KBM-7 (cell line): ENCODE measurements at places on chromosomes 7 and 10.

DNA sequence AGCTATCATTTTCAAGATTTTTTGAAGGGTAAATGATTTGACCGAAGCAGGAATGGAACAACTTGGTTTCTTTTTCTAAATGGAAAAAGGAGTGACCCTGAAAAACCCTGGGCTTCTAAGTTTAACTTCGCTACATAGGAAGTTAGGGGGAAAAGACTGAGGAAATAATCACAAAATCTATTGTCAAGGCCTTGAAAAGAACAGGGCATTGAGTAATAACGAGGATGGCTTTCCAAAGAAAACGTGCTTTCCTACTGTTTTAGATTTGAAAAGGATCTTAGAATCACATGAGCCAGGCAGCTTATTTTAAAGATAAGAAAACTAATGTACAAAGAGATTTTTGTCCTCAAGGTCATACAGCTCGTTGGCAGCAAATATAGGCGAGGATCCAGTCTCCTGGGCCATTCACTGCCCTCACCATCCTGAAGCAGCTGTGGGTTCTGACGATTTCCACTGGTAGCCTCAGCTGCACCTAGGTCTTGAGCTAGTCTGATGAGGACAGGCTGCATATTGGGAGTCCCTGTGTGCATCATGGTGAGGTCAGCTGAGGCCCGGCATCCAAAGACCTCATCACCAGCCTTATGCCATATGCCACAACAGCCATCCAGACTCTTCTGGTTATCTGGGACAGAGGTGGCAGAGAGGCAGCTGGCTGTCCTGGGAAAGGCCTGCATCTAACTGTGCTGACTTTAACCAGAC is 384.7 kb upstream of the NRP1 start:
- no peak for DNase-seq

DNA sequence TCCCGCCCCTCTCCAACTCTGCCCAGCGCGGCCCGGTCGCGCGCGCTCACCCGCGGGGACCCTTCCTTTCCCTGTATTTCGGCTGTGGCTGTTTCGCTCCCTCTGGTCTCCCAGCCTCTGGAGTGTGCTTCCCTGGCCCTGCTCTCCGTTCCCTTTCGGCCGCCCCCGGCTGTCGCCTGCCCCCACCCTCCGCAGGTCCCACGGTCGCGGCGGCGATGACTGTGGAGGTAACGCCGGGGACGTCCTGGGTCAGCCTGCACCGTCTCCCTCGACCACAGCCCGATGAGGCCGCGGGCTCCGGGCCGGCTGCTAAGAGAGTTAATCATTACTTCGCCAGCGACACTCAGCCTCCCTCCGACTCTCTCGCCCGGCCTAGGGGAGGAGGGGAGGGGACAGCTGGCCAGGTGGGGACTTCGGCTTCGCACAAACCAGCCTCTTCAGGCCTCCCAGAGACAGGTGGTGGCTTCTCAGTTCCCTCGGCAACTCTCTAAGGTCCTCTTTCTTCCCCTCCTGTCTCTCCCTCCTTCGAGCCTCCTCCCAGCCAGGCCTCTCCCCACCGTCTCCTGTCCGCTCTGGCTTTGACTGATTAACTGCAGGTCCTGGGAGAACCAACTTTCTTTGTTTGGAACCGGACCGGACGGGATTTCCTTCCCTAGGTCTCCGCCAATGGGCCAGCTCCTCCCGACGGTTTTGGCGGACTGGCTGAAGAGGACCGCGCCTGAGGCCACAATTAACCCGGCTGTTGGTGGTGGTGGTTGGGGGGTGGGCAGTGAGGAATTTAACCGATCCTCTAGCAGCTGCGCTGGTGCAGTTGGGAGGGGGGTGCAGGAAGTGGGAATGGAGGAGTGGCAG is 5.6 kb upstream of the PAX2 start:
- DNase-seq, result no peak

- DNase-seq, result no peak
These were observed 9.5 kb upstream of the ADAM12 start for GRCh38 chr10:126397640-126398382.

DNA sequence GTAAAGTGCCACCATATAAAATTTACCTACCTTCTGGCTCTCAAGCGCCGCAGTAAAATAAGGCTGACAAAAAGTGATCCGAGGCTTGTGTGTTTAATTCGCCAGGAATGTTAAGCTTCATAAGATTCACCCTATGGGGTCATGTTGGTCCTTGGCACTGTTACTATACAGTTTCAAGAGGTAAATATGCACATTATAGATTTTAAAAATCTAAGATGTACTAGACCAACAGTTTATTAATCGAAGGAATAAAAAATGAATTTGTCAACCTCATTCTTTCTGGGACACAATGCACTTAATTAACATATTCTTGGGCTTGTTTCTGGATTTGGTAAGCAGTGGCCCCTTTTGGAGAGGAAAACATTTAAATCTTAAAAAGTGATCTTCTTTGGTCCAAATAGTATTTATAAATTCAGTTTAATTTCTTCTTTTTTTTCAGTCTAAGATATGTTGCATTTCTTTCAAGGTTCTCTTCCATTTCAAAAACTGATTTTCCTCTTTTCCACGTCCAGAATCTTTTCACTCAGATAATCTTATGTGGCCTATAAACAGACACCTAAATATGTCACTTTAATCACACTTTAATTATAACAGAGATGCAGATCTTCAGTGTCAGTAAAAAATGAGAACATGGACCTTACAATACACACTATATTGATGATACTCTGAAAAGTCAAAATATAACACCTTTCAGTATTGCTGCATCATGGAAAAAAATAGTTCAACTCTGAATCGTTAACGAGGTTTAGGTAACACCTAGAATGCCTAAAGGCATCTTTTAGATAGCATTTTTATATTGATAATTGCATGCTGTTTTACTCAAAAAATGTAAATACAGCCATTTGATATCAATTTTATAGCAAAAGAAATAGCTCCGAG is 3.8 kb upstream of the SKIDA1 start:
- no peak for DNase-seq

DNA sequence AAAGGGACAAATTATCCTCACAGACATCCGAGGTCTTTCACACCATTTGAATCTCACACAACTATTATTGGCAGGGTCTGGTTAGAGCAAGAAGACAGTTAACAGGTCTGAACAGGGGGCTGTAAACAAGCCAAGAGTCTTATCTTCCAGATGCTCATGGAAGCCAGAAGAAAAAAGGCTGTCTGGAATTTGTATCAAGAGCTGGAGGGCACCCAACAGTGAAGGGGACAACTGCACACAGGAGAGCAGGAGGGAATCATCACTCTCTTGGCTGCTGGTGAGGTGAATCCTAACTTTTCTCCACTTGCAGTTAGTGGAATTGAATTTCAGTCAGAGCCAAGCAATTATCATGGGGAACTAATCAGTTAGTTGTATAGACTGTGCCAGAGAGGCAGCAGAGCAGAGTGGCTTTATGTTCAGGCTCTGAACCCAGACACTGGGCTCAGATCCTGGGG is 880.2 kb upstream of the AUTS2 start:
- DNase-seq, result no peak

DNA sequence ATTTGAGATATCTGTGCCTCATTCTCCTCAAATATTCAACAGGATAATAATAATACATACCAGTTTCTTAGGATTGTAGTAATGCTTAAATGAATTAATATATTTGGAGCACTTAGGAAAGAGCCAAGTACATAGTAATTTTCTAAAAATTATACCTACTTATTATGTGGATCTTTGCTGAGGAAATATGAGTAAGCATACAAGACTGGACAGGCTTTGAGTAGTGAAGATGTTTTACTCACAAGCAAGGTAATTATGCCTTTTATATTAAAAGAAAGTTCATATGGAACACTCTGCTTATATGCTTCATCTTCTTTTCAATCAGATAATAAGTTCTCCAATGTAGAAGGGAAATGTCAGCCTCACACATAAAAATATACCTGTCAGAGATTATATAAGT is 337.5 kb upstream of the KAT6B start:
- DNase-seq, result no peak

DNA sequence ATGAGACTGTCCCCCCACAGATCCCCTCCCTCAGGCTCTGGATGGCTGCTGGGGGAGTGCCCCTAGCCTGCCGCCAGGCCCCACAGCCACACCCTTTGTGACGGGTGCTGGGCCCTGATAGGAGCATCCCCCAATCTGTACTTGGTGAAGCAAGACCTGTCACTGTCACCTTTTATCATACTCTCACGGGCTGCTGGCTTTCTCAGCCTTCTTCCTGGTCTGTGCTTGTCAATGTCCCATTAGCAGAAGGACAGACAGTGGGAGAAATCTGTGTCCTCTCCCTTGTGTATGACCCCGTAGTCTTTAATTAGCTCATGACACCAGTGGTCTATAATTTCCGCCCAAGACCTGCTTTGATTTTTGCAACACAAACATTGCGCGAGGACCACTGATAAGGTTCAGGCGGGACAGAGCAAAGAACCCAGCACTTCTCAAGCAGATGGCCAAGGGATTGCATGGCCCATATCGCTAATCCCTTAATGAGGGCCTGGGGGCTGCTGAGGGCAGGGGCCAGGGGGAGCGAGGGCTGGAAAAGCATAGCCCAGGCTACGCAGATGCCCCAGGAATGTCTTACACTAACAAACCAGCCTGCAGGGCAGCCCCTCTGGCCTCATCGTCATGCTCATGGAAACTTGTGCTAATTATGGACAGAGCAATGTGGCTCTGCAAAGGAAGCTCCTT is 127.8 kb downstream of the PTPN20 start:
- no peak for DNase-seq

DNA sequence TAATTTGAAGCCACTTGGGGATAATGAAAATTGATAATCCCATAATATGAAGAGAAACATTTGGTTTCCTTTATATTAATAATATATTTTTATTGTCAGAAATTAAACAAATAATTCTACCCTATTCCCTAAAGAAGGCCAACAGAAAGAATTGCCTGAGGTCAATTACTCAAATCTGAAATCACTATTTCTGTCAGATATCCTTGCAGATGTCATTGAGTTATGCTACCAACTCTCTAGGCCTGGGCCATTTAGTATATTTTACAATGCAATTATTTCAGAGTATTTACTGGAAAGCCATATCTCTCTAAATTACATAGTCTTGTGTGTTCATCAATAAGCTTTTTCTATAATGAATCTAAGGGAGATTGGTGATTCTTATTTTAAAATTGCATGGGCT is 498.1 kb downstream of the KIF20B start:
- no peak for DNase-seq

DNA sequence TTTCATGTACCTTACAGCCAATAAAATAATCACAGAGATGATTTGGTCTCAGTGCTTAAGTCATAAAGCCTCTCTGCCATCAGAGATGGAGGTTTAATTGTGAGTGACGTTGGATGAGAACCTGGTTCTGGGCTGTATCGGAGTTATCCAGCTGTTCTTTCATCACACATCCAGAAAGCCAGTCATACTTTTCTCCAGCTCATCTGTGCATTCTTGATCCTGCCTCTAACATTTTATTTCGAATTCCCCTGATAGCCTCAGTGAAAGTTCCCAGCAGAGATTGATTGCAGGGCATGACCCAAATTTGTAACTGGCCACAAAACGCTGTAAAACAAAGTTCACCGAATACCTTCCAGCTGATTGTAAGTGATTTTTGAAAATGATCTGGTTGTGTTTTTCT is 212.6 kb upstream of the HABP2 start:
- no peak for DNase-seq

GRCh38 chr10:97000487-97001182 is 168.5 kb downstream of the LCOR start:
- no peak for DNase-seq

DNA sequence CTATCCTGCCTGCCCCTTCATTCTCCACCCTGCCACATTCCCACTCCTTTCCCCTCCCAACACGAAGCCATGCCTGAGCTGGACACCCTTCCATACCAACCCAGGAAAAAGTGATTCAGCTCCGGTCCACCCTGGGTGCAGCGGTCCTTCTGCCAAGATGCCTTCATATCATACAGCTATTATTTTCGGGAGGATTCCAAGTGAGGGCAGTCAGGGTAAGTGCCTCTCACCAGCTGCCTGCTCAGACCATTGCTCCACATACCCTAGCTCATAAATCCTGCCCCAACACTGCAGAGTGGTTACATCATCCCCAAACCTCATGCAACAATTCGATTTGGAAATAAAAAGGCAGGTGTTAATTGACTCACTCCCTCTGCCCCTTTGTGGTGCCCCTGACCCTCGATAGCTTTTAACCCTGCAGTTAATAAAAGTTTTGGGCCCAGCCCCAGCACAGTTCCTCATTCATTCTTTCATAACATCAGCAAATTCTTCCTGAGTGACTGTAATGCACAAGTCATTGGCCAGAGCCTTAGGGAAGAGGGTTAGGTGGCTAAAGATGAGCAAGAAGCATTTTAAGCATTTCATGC is 42.6 kb downstream of the ZNF503 start:
- no peak for DNase-seq

DNA sequence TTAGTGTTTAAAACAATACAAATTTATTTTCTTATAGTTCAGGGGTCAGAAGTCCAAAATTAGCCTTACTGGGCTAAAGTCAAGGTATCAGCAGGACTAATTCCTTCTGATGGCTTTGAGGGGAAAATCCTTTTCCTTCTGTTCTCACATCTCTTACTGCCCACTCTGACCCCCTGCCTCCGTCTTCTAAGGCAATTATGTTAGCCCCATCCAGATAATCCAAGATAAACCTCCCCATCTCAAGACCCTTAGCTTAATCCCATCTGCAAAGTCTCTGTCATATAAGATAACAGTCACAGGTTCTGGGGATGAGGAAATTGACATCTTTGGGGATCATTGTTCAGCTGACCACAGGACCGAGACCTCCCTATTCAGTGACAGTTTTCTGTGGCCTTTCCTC is 22.3 kb downstream of the MACROH2A2 start:
- no peak for DNase-seq

DNA sequence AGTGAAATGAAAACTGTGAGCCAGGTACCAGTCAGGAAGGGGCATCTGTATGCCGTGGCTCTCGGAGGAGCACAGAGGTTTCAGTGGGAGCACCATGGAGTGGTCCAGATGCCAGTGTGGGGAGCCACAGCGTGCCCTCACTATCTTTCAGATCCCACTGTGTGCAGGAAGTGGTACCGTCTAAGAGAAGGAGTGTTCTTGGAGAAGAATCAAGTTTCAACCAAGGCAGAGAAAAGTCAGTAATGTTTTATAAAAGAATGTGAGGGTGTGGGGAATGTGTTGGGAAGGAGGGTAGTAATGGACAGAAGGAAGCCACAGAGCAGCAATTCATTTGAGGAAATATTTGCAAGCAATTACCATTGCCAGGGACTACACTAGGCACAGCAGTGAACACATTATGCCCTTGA is 35.6 kb downstream of the PRKAR2B start:
- no peak for DNase-seq

DNA sequence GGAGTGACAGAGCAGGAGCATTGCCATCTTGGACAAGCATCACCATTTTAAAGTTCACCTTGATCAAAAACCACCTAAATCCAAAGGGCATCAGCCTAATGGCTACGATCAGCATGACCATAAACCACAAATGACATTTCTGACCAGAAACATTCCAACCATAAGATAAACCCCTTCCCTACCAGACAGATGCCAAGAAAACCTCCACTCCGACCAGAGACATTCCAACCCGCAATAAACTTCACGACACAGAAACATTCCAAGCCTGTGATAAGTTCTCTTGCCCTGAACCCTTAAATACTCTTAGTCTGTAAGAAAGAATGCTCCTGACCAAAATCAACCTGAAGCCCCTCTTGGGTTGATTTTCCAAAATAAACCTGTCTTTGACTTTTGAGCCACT is 606.9 kb downstream of the POM121L12 start:
- no peak for DNase-seq

- no peak for DNase-seq
These were observed 189.6 kb downstream of the TNS3 start for GRCh38 chr7:47392241-47392759.
